ENCODE measurements at places on chromosomes 7 and 10.
A peak's percentile ranks its signal among the peaks of the same experiment; 100 is the strongest.

GRCh38 chr10:89047397-89047796, 56.8 kb downstream of the FAS start:
- no peak for DNase-seq

GRCh38 chr7:48933549-48934085, 9.3 kb downstream of the CDC14C start:
- DNase-seq = no peak

DNA sequence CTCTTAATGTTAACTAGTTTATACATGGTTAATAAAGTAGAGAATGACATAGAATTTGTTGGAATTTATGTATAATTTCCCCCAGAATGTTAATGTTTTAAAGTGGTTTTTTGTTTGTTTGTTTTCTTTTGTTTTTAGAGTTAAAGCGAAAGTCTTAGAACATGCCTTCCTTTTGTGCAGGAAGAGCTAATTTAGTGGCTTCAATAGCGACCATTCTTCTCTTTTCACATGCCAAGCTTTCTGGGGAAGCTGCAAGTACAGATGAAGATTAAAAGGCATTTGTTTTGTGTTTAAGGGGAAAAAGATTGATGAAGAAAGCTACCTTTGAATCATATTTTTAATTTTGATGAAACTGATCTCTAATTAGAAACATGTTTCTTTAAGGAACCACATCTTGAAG, 256.3 kb upstream of the CSTF2T start:
- DNase-seq = no peak

- no peak for DNase-seq
These were observed 82.6 kb downstream of the AMPH start for GRCh38 chr7:38548605-38549004.

DNA sequence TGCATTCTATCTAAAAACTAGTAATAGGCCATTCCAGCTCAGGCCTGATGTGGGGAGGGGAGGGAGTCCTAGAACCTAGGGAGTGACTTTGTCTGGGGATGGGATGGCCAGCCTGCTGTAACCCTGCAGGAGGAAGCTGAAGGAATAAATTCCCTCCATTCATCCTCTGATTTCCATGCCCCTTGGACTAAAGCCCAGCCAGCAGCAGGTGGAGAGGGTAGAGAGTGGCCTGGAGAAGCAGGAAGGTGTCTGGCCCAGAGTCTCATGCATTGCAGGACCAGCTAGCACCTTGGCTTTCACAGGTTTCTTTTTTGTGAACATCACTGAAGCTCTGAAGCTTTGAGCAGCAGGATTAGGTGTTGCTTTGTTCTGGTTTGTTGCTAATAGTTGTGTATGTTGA, 32.8 kb upstream of the CDH23 start:
- no peak for DNase-seq

DNA sequence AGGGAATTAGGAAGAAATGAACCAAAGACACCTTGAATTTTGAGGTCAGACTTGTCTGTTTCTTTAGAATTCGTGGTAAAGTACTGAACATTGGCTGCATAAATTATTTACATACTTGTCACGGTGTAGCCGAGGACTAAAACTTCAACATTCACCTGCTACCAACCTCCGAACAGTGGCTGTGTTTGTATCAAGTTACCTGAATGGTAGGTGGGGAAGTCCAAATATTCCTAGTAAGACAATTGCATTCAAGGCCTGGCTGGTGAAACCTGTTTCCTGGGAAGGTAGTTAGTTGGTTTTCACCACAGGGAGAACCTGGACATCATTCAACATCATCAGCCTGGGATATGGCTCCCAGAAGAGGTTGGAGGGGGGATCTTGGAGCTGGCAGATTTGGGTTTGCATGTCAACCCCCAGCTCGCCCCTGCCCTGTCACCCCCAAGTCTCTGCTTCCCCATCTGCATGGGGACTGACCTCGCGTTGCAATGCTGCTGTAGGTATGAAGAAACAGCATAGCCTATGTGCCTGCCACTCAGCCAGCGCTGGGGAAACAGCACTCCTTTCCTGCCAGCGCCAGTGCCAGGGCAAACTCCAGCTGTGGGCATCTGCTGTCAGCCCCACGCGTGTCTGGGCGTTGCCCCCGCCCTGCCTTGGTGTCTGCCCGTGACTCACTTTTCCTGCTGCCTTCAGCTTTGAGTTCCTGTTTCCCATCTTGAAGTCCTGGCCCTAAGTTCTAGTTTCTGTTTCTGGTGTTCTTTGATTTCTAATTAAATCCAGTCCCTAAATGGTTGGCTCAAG, 12.7 kb upstream of the LARP4B start:
- DNase-seq = no peak

DNA sequence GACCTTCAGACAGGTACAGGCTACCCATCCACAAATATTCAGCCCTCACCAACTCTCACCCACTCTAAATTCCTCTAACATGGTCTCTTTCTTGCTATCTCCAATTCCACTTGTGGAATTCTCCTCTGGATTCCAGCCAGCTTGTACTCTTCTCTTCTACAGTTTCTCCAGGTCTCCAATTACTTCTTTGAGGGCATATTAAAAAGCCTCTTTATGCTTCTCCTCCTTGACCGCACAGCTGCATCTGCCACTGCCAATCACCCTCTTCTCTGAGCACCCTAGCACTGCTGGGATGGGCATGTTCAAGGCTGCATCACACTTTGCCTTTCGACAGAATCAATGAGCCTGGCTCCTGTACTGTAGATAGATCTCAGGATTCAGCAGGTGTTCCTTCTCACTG, 101.5 kb upstream of the ANKRD1 start:
- no peak for DNase-seq

- DNase-seq = no peak
These were observed 673.9 kb downstream of the PARD3 start for GRCh38 chr10:34141032-34141680.

DNA sequence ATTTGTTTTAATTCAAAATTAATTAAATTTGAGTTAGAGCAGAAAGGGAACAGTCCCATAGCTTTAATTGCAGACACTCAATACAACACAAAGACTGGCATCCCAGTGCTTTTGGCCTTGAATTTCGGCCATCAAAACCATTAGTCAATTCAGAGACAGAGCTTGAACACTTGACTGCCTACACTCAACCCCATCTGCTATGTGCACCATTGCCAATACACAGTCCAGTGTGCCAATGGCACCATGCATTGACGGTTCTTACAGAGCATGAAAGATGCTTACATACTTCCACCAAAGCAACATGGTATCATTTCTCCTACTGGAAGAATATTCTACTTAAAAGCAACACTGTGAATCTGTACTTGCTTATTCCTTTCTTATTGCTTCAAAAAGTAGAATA, 43.6 kb upstream of the LRRTM3 start:
- no peak for DNase-seq

DNA sequence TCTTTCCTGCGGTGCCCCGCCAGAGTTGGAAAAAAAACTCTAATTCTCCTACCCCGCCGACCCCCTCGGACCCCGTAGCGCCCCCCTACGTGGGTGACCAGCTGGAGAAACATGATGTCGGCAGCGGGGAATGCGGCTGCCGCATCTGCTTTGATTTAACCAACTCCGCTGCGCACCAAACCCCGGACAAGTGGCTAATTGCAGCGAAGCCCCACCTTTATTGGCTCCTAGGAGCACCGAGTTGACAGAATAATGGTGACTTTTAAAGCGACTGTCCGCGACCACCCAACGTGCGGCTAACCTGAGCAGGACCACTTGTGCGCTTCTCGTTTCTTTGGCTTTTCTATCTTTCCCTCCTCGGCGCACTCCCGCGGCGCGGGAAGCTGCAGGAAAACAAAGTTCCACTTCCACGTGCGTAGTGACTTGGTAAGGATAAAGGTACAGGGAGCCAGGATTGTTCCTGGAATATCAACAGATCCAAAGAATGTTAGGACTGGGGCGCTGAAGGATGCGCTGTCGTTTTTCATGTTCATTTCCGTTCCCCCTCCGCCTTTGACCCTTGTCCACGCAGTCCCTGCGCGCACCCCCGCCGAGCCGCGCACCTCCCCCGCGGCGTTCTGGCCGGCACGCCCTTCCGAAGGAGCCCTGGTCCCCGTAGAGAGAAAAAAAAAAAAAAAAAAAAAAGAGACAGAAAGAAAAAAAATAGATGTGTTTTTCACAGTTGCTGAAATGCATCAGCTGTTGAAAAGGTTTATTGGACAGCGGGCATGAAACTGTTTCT, 1.4 kb downstream of the WNT16 start:
- no peak for DNase-seq

DNA sequence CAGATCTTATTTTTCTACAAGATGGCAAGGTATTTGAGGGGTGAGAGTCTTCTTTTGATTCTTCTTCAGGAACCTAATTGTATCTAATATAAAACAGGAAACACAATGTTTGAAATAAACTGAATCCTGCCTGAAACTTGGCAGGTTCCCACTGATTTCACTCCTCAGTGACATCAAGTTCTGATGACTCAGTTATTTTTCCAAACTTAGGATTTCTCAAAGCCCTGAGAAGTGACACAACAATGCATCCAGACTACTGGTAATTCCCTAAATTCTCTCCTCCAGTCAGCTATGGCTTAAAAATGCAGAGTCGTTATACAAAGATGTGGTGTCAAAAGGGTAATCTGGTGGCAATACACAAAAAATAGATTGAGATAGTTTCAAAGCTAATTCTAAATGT, 80.9 kb downstream of the ABLIM1 start:
- DNase-seq = no peak

DNA sequence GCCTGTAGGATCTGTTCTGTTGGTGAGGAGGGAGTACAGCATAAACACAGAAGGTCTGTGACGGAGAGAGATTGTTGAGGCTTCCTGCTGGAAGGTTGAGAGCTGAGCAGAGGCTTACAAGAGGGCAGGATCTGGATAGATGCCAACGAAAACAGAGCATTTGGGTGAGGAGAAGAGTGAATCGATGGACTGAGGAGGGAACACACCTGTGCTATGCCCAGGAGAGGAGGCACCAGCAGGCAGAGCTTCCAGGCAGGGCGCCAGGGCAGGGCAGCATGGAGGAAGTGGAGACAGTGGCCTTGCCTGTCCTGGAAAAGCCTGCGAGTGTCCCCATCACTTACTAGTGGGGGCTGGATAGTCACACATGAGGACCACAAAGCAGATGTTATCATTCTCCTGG, 282.9 kb downstream of the PAXIP1 start:
- no peak for DNase-seq

DNA sequence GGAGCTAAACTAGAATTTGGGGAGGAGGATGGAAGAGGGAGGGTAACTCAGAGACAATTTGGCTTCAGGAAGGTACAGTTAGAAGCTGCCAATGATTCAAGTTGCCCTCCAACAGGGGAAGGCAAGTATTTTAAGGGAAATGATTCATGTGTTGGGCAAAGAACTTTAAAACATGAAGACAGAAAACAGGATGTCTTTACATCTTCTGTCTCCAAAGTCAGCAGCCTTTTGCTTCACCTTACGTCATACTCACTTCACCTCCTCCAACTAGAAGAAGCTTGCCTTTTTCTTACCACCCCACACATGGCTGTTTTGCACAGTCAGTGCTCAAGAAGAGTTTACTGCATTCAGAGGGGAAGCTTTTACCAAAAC, 36.1 kb downstream of the PPP1R3C start:
- DNase-seq = no peak

DNA sequence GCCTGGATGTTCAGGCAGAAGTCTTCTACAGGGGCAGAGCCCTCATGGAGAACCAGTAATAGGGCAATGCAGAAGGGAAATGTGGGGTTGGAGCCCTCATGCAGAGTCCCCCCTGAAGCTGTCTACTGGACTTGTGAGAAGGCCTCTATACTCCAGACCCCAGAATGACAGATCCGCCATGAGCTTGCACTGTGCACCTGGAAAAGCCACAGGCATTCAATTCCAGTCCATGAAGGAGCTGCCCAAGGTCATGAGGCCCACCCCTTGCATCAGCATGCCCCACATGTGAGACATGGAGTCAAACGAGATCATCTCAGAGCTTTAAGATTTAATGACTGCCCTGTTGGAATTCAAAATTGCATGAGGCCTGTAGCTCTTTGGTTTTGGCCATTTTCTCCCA, 4.9 kb upstream of the ZNF679 start:
- DNase-seq = no peak

DNA sequence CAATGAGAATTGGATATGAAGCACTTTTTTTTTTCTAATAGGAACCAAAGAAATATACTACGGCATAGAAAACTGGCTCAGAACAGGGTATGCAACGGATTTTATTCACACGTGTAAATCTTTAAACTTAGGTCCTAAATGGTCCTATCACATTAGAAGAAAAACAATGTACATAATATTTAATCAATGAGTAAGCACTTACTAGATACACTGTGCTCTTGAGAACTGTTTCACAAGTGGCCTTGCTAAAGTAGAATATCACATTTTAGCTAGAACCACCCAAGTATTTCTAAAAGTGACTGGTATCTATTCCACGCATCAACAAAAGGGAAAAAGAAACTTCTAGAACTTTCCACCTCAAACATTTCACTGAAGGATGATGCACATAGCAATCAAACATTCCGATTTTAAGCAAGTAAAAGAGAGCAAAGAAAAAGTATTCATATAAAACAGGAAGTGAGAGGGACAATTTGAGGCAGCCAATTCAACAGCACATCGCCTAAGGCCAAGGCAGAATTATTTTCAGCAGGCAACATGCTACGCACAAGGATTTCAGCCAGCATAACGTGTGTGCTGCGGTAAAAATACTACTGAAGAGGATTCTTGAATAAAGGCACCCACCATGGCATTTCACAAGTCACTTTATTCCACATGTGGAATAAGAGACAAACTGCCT, 55.8 kb downstream of the PARD3 start:
- DNase-seq = no peak

- DNase-seq = no peak
These were observed 226.8 kb downstream of the TCERG1L start for GRCh38 chr10:131084791-131085090.

DNA sequence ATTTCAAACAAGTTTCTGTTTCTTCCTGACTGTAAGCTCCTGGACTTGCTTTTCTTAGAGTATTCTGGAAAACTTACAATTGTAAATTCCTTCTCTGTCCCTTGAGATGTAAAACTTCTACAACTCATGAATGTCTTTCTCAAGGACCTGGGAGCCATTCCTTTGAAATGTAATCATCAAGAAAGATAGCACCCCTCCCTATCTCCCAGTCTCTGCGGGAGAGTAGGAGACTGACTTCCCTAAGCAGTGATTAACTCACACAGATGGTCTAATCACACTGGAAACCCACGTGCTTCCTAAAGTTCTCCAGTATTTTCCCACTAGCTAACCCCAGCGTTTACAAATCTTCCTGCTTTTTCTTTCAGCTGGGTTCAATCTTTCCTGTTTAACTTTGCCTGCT, 549.4 kb downstream of the SORCS1 start:
- no peak for DNase-seq

GRCh38 chr7:141785706-141786552, 4.1 kb upstream of the TAS2R5 start:
- peak; percentile 29 for DNase-seq

- peak; percentile 64 for DNase-seq
These were observed 63.4 kb downstream of the CRPPA start for GRCh38 chr7:16357921-16358320.
